ENCODE measurements at places on chromosomes 7 and 10.

GRCh38 chr10:70374775-70375614 lies 7.4 kb downstream of the LRRC20 start:
- no peak for DNase-seq

DNA sequence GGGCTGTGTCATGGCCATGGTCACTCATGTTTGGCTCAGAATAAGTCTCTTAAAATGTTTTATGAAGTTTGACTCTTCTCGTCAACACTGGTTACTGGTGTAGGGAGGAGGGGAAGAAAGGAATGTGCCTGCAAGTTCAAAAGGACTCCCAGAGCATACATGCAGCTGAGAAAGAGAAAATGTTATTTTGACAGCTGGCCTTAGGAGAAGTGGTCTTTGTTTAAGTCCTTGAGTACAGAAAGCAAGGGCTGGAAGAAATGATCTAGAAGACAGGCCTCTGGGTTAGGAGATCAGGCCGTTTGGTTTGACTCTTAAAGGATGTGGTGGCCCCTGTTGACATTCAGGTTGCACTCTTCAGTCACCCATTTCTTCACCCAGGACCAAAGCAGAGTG lies 245.5 kb downstream of the REEP3 start:
- DNase-seq, result peak; percentile 41

DNA sequence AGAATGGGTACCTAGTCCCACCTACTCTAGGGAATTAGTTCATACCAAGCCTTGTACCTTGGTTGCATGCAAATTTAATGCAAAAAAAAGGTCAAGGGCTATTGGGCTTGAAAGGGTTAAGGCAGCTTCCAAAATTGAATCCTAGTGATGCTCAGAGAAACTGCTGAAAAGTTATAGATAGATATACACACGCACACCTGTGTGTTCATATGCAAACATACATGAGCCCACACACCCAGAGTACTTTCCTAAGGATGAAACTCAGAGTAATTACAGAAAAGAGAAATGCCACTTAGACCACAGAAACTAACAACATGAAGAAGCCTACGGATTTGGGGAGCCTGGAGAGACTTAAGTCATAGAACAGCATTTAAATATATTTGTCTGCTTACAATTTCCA lies 1.5 kb downstream of the SLC25A13 start:
- no peak for DNase-seq

DNA sequence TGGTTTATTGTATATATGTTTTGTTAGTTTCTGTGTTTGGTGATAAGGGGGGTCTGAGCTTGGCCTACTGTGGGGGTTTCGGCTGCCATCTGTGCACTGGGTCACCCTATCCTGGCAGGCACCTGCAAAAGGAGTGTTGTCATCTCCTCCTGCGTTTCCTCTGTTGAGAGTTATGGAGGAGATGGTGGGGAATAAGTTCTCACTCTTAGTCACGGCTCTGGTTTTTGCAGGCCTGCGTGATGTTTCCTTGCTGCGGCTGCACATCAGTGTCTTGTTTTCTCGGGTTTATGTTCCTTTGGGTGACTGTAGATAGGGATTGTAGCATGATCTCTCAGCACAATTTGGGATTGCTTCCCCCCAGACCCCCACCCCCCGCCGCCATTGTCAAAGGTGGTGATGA lies 36.8 kb downstream of the CCM2 start:
- DNase-seq, result no peak

GRCh38 chr10:12228851-12229250 lies 32.9 kb downstream of the CDC123 start:
- no peak for DNase-seq

DNA sequence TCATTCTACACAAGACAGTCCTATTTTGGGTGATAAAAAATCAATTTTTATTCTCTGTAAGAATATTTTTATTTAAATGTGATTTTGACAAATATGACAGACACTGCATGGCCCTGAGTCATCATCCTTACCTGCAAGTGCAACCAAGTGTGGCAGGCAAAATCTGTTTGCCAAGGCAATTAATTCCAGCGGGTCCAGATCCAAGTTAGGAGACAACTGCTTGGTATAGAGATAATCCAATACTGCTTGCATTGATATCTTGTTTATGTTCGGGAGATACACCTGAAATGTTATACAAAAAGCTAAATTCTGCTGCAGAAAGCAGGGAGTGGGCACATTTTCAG lies 66.2 kb downstream of the RHOBTB1 start:
- no peak for DNase-seq

GRCh38 chr10:4781955-4782354 lies 44.1 kb upstream of the AKR1E2 start:
- DNase-seq, result no peak

DNA sequence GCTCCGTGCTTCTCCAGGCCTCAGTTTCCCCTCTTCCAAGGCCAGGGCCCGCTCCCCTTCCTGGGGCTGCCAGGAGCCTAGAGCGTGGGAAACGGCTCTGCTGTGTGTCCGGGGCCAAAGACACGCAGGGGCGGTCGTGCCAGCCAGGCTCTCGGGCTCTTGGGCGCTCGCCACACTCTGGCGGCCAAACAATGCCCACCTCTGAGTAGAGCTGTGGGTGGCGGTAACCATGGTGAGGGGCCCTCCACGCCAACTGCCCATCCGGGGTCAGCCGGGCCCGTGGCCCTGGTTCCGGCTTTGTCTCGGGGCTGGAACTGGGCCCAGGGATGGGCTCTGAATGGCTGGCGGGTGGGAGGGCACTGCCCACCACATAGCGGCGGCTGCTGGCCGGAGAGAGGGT lies 16.0 kb downstream of the GRIFIN start:
- DNase-seq, result no peak

GRCh38 chr7:11430112-11430511 lies 401.9 kb downstream of the THSD7A start:
- no peak for DNase-seq

GRCh38 chr10:97217299-97217698 lies 31.5 kb upstream of the SLIT1 start:
- no peak for DNase-seq

- DNase-seq, result no peak
These were observed 4.7 kb downstream of the DNAH11 start for GRCh38 chr7:21547501-21547900.

GRCh38 chr10:2850202-2850601 lies 217.1 kb upstream of the PFKP start:
- no peak for DNase-seq

DNA sequence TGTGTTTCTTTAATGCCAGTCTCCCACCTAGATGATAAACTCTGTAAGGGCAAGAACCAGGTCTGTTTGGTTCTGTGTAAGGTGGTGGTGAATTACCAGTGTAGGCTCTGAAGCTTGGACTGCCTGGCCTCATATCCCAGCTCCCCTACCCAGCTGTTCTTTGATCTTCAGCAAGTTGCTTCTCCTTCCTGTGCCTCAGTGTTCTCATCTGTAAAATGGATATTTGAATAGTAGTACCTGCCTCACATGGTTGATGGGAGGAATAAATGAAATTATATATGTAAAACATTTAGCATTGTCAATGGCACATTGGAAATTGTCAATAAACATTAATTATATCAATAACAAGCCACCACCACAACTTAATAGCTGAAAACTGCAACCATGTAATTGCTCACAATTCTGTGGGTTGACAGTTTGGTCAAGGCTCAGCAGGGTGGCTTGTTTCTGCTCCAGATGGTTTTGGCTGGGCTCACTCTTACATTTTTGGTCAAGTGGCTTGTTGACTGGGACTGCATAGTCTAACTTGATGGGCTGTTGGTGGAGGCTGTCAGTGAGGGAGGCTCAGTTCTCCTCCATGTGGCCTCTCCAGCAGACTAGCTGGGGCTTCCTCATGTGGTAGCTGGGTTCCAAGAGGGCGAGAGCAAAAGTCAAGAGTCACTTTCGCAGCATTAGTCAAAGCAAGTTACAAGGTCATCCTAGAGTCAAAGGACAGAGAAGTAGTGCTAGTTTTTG lies 84.5 kb upstream of the DUSP5 start:
- DNase-seq, result no peak

DNA sequence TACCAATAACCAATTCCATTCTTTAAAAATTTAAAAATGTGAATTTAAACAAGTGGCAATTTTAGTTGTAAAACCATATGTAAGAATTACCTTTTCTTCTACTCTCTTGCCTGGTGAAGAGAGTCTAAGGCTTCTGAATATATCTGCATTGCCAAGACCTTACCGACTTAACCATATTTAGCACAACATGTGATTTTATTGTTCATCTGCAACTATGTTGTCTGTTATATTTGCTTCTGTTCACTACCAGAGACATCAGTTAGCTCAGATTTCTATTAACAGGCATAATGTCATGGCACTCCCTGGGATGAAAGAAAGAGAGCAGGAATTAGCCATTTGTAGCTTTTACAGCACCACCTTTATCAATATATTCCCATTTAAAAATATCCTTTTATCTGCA lies 55.3 kb downstream of the CHN2 start:
- no peak for DNase-seq

- no peak for DNase-seq
These were observed 82.1 kb downstream of the SLC37A3 start for GRCh38 chr7:140316165-140316661.

GRCh38 chr10:99360934-99361333 lies 31.8 kb downstream of the CNNM1 start:
- DNase-seq, result no peak

DNA sequence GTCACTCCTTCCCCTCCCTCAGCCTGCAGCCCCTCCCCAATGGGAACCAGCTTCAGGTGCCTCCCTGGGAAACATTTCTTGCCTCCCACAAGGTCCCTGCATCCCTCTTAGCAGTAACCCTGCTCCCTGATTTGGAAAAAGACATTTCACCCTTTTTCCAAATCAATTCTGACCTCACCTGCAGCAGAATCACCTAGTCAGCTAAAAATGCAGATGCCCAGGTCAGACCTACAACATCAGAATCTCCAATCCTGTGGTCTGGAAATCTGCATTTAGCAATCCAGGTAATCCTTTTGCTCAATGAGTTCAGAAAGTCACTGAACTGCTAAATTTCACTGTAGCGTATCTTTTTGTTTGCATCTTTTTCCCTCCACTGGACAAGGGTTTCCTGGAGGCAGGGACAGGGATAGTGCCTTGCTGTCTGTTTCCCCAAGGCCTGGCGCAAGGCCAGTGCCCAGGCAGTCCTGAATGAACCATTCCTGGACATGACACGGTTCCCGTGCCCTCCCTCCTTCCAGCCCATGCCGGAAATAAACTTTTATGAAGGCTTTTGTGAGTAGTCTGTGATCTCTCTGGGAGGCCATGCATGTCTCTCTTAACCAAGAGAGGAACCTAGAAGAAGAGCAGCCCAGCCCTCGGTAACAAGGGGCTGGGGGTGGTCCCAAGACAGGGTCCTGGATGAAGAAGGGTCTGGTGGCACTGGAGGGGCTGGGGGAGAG lies 44.0 kb downstream of the COL13A1 start:
- DNase-seq, result no peak

DNA sequence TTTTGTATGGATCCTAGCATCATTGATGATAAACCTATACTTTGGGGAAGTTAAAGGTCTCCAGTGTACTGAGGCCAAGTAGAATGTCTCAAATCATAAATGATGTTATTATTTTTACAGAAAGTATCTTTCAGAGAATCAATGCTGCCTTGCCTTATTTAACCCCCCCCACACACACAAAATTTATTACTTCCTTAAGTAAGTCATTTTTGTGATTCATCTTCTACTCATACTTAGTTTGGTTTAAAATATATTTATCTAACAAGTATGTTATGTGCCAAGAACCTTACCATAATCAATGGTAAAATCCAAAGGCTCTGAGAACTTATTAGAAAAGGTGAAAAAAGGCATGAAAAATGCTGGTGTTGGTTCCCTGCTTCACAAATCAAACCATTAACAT lies 18.8 kb upstream of the CLDN12 start:
- no peak for DNase-seq

DNA sequence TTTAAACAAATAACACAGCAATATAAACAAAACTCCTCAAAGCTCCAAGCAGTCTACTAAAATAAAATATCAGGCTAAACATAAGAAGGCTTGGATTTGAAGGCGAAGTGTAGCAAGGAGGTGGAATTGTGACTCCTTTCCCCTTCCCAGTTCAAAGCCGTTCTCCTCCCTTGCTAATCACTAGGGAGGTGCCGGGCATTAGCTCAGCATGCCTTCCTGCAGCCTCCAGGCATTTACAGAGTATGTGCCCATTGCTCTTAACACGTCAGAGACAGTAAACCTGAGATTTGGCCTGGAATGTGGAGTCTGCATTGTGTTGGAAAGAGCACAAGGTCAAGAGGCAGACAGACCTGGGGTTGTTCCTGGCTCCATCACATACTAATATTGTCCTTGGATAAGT lies 15.6 kb downstream of the CNNM1 start:
- no peak for DNase-seq

DNA sequence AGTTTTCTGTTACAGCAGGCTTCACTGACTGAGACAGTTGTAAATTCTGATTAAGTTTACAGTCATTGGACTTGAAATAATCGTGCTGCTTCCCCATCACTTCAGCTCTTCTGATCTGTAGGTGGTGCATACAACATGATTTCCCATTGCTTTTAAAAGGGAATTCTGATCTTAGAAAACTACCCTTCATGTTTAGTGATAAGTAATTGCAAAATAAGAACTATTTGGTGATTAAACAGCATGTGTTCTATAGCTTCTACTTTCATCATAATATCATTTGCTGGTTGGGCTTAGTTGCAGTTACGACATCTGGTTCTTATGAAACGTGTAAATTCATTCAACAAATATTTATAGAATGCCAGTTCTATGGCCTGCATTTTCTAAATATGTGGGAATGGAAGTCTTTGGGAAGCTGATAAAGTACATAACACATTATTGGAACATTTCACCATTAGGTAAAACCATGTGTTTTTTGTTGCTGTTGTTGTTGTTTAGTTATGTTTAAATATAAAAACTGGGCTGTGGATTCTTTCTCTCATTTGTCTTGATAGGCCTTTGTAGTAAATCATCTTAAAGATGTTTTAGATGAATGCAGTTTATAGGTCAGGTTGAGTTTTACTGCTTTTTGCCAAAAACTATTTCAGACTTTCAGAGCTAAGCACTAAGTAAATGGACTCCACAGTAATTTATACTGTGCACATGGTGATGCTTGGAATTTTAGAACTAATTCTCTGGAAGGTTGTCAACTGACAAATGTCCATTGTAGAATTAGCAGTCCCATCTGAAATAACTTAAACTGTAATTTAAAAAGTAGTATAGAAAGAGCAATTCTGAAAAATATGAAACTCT lies 13.1 kb downstream of the GNAI1 start:
- DNase-seq, result peak; percentile 95

DNA sequence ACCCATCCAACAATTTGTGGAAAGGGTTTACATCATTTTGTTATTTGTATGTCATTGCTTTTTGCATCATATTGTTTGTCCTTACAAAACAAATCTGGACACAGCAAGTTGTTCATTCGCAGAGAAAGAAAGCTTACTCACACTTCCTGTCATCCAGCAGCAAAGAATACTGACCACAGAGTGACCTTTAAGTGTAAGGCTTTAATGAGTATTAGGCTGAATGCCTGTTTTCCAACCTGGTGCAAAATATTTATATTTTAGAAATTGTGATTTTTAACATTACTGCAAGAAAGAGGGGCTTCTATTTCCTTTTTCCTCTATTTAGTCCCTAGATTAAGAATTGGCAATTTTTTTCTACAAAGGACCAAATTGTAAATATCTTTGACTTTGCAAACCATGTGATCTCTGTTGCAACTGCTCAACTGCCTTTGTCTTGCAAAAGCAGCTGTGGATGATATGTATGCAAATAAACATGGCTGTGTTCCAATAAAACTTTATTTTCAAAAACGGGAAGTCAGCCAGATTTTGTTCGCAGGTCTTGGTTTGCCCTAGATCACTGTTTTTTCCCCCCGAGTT lies 27.8 kb upstream of the ITGB1 start:
- no peak for DNase-seq

Data from fibroblast of skin of left quadriceps (primary cell).